ENCODE measurements at places on chromosomes 16 and 17.

DNA sequence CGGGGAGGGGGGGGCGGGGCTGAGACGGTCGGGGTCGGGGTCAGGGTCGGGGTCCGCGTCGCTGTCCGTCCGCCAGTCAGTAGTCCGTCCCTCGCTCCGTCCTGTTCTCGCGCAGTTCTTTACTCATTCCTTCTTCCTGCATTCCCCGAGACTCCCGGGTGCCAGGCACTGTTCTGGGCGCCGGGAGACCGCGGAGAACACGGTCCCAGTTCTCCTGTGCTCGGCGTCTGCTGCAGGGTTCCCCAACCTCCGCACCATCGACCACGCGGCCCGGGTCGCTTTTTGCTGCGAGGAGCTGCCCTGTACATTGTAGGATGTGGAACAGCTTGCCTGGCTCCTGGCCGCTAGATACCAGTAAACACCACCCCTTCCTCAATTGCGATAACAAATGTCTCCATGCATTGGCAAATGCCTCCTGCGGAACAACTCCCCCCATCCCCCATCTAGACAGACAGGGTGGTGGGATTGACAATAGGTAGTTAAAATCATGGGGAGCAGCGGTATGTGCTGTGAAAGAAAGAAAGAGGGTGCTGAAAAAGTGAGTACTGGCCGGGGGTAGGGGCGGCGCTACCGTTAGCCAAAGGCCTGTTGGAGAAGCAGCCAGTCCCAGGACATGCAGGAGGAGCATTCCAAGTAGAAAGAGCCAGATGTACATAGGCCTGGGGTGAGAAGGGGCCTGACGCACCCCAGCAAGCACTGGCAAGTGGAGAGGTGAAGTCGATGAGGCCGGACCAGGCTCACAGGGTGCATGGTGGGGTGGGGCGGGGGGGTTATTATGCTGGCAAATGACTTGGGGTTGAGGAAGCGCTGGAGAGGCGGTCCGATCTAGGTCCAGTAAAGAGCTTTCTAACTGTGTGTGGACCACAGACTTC is 631 bp downstream of the TRAF7 start:
- no peak for DNase-seq

- no peak for DNase-seq
Observed at GRCh38 chr17:76270770-76271668, 5.9 kb downstream of the UBALD2 start.

GRCh38 chr17:43631429-43631828 is 30.3 kb downstream of the MEOX1 start:
- DNase-seq = no peak

GRCh38 chr16:8063159-8063558 is 527.2 kb downstream of the TMEM114 start:
- DNase-seq = no peak

GRCh38 chr17:37884516-37884915 is 39.7 kb upstream of the TBC1D3K start:
- no peak for DNase-seq

DNA sequence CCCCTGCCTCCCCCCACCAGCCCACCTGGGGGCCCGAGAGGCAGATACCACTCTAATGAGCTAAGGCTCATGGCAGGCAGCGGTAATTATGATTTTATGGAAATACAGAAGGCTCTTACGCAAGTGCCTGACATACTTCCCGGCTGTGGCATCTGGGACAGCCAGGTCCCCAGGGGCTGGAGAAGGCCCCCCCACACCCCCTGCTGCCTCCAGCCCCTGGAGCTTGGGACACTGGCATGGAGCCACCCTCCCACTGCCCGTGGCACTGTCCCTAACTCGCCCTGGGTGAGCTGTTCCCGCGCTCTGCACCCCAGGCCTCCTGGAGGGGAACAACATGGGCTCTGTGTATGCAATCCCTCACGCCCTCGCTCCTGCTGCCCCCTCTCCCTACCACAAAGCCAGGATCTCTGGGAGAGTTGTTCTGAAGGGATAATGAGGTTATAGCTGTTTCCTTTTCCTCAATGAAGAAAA is 5.4 kb upstream of the STAC2 start:
- DNase-seq = no peak

DNA sequence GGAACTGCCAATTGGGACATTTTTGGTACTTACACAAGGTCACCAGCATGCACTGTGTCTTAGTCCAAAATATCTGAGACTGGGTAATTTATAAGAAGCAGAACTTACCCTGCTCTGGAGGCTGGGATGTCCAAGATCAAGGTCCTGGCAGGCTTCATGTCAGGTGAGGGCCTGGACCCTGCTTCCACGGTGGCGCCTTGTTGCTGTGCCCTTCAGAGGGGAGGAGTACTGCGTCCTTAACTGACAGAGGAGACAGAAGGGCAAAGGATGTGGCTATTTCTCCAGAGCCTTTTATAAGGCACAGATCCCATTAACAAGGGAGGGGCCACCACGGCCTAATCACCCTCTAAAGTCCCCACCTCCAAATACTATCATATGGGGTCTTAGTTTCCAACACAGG is 178.9 kb downstream of the C16orf95 start:
- DNase-seq = no peak

DNA sequence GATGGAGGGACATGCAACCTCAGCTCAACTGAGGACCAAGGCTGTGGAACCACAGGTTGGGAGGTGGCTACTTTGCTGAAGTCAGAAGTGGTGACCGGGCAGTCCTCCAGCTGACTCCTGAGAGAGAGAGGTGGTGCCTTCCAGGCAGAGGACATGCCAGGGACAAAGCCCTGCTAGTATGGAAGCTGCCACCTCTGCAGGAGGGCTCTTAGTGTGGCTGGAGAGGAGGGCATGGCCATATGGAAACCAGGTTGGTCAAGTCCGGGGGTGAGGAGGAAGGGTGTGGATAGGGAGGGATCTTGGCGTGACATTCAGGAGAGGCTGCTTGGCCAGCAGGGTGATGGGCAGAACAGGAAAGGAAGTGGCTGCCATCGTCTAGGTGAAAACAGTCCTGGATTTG is 5.7 kb downstream of the C16orf86 start:
- no peak for DNase-seq

DNA sequence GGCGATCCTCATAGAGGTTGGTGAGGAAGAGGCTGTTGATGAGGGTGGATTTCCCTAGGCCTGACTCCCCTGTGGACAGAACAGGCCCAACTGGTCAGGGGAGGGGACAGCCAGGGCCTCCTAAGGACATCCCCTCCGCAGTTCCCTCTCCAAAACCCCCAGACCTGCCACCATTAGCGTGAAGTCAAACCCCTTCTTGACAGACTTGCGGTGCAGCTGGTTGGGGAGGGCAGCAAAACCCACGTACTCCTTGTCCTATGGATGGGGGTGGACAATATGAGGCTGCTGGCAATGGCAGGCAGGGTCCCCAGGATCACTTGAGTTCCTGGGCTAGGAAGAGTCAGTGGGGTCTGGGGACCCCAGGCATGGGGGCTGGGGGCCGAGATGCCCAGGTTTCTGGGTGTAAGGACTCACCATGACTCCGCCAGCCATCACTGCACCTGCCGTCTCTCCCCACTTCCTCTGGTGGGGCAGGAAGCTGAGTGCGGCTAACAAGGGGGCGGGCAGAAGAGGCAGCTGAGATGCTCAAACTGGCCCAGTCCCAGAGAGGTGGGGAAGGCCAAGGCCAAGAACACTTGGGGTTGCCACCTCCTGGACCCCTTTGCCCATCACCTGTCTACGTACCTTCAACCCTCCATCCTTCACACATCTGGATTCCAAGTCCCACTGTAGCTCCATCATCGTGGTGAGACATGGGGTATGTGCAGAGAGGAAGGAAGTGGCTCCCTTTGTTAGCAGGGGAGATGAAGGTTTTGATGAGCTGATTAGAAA is at the start of gene SEPTIN1:
Gene SEPTIN1 (minus strand): TSS at position 451 of the 771 bp plus-strand sequence. CDS start 19 bp downstream, at position 432.
- no peak for DNase-seq

GRCh38 chr17:31392002-31392855 is 754 bp downstream of the RAB11FIP4 start:
- no peak for DNase-seq

GRCh38 chr17:68627956-68628575 is 26.9 kb upstream of the FAM20A start:
- no peak for DNase-seq

DNA sequence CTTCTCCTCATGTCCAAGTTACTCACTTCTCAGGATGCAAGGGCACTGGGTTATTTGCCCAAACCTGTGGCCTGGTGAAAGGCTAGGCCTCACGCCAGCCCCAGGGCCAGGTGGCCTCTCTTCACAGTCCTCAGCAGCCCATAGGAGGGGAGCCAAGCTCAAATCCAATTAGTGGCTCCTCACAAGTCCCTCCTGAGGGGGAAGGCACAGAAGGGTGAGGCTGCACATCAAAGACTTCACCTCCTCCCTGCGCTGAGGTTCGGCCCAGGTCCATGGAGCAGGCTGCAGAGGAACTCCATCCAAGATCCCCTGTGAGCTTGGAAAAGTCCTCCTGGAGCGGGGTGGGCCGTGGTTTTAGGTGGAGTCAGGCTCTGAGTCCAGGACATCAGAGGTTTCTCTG is 320.0 kb downstream of the FOXL1 start:
- no peak for DNase-seq

DNA sequence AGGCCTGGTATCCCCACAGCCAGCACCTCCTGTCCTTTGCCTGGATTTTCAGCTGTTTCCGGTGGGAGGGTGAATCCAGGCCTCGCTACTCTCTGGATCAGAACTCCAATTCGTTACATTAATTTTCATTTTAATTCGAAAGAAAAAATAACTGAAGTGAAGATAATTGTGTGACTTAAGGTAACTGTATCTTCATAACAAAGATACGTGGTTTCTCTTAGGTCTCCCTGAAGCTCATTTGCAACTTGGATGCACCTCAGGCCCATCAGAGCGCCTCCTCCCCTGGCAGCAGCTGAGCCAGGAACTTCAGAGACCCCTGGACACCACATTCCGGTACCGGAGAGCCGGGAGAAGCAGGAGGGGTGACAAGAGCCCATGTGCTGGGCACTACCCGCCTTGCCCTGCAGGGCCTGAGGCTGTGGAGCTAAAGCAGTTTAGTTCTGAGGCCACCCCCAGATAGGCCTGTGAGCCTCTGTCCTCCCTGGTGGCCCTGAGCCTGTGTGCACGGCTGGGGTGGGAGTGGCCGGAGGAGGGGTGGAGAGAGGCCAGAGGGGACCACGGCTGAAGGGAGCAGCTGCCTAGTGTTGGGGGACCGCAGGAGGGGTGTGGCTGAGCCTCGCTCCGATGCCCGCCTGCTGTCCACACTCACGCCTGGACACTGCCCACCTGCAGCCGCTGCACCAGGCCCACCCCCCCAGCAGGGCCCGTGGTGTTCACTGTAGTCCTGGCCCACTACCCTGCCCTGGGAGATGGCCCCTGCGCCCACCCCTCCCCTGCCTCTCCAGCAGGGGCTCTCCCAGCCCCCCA is 11.4 kb upstream of the DUS1L start:
- no peak for DNase-seq

- DNase-seq = no peak
Observed at GRCh38 chr16:79081297-79082066, 519.1 kb downstream of the MAF start.

- no peak for DNase-seq
Observed at GRCh38 chr16:30084816-30085159, 6.9 kb downstream of the TBX6 start.

DNA sequence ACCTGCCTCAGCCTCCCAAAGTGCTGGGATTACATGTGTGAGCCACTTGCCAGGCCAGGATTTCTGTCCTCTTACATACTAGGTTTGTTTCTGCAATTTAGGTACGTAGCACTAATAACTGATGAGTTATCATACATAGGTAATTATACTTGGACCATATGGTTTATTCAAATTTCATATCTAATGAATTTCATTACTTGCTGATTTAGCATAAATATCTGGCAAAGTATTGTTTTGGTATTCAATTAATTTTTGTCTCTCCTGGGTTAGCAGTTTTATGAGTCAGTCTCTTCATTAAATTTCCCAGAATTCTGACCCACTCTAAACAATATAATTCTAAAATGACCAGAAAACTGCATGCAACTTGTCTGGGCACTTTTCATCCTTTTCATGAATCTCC is 2146.5 kb downstream of the TP53TG3F start:
- DNase-seq = no peak

DNA sequence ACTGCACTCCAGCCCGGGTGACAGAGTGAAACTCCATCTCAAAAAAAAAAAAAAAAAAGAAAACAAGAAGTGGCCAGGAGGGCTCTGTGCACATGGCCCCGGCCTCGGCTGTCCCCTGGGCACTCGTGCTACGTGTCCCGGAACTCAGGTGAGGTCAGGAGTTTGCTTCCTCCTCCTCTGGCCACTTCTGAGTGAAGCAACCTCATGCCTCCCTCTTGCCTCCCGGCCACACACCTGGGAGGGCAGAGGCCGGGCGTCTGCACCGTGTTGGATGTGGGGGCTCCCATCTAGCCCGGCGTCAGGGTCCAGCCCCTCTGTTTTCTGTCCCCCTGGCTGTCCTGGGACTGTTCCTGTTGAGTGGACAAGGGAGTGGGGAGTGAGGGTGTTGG is 22.2 kb downstream of the ASPSCR1 start:
- DNase-seq = no peak

DNA sequence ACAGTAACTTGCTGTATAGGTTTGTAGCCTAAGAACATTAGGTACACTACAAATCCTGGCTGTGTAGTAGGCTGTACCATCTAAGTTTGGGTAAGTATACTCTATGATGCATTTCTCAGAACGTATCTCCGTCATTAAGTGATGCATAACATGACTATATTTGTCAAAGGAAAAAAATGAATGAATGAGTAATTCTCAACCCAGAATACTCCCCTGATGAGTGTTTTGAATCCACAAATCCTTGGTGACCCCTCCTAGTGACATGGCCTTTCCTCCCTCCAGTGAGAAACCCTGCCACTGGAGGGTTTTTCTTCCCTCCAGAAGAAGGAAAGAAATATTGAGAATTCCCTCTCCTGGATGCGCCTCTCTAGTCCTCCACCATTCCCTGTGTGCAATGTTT is 24.0 kb upstream of the SALL1 start:
- DNase-seq = no peak

GRCh38 chr16:78184238-78185183 is 85.1 kb downstream of the WWOX start:
- no peak for DNase-seq

GRCh38 chr17:16269658-16270057 is 52.6 kb downstream of the PIGL start:
- DNase-seq = no peak

DNA sequence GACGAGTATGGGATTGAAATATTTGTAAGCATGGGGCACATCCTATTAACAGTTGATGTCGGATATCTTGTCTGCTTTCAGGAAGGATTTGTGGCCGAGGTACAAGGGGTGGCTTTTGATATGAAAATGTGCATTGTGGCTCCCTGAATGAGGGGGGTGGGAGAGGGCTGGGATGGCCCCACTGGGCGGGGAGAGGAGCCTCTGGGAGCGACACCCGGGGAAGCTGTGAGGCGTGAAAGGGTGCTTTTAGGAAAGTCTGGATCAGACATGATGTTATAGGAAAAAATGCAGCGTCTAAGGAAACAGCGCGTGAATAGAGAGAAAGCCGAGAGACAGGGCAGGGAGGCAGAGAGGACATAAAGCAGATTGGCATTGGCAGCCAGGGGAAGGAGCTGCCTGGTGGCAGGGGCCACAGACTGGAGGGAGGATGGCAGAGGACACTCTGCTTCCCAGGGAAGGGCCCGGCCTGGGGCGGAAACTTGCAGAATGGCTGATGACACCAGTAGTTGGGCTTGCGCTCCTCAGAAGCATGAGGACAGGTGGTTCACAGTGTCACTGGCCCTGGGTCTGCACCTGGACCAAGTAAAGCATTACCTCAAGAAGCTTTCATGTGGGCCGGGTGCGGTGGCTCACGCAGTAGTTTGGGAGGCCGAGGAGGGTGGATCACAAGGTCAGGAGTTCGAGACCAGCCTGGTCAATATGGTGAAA is 95.7 kb downstream of the NTN1 start:
- DNase-seq = no peak

All from stimulated activated CD8-positive, alpha-beta memory T cell treated with anti-CD3 and anti-CD28 coated beads, Interleukin-4, amount 100 ng/mL, for 4 hours (primary cell).